Stimulated activated CD8-positive, alpha-beta memory T cell treated with anti-CD3 and anti-CD28 coated beads, Interleukin-15, amount 100 ng/mL, for 48 hours (primary cell): ENCODE measurements at places on chromosomes 3 and 15.

- DNase-seq: no peak
Measured at GRCh38 chr3:37910671-37911400, 49.2 kb downstream of the CTDSPL start.

DNA sequence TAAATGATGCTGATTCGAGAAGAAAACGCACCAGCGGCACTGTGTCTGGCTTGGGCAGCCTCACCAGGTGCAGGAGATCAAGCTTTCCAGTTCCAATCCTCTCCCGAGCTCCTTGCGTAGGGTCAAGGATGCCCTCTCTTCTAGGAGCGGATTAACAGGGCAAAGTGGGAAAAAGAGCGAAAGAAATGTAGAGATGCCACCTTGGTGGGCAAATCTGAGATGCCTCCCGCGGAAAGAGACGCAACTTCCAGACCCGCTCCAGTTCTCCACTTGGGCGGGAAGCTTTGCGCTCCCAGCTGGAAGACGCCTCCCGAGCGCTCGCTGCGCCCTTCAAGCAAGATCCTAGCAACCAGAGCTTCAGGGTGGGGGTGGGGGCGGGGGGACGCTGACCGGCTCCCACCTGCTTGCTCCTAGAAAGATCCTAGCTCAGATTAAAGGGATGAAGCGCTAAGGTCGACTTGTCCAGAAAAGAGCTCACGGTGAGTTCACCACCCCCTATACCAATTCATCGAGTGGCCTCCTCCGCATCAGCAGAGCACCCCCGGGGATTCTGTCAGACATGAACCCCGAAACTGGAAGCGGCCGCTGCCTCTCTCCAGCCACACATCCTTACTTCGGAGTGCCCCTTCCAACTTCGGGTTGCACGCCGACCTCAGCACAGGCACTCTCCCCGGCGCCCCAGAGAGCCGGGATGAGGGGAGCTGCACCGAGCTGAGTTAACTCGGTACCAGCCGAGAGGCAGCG is 769 bp downstream of the TAFA4 start:
- DNase-seq: no peak

GRCh38 chr3:3119393-3119851 is 7.3 kb upstream of the TRNT1 start:
- no peak for DNase-seq

DNA sequence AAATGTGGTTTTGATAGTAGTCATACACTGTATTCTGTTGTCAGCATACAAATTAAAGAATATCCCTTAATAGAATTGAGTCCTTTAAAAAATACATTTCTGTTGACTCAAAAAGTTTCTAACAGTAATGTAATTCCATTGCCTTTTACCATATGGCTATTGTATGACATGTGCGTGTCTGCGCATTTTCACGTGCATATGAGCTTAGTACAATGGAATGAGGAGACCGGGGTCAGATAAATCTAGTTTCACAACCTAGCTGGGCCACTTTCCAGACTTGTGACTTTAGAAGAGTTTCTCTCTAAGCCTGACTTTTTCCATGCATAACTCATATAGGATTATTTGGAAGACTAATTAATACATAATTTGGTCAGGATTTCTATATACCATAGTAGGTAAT is 38.7 kb downstream of the ZBTB38 start:
- no peak for DNase-seq

GRCh38 chr3:177478170-177478867 is 281.0 kb upstream of the TBL1XR1 start:
- DNase-seq: no peak

DNA sequence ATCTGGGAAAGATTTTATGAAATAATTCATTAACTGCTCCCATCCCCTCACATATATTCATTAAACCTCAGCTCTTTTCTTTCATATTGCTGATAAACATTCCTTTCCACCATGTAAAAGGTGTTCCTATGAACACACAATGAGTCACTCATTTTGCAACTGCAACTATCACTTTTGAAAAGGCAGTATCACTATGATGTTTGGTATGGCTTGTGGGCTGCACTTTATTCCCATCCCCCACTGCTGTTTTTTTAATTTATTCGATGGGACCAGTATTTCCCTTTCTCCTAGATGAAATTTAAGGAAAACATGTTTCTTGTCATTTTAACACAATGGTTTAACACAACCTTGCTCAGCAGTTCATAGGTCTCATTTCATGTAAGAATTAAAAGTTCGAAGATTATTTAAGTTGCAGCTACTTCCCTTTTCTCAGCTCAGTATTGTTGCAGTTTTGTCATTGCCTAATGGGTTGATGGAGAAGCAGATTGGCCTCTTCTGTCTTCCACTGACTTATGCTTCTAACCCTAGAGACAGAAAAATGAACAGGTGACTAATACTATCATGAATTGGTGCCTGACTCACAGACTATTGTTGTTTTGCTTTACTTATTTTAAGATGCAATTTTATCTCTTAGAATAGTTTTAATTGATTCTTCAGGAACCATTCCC is 280.3 kb downstream of the ZPLD1 start:
- DNase-seq: no peak

- no peak for DNase-seq
Measured at GRCh38 chr3:162295323-162295983, 798.8 kb downstream of the OTOL1 start.

DNA sequence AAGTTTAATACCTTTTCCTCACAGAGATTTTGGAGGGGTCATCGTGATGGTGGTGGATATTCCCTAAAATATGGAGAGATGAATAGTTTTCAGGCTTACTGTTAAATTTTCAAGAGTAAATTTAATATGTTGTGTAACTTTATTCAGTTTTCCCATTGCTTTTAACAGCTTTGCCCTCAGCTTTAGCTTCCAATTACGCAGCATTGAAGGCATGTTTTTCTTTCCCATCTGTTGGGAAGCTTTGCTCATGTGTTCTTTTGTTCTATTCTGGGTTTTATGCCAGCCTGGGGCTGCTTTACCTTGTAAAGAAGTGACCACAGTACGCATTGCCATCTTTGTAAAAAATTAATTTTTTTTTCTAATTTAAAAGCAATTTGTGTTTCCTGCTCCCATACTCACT is 151.5 kb downstream of the B3GALNT1 start:
- no peak for DNase-seq

DNA sequence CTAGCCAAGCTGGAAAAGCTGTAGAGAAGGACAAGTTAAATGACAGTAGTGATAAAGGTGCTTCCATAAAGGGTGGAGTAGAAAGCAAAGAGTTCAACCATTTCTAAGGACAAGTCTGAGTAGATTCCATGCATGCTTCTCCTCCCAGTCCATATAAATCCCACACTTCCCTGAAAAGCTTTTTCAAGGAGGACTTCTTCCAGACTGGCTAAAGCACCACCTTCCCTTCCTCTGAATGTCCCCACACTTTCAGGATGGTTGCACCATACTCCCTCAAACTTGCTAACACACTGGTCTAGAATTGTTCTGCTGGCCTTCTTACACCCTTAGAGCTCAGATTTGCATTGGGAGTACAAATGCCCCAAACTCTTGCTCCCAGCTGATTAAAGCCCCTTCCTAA is 40.9 kb downstream of the FBN1 start:
- no peak for DNase-seq

DNA sequence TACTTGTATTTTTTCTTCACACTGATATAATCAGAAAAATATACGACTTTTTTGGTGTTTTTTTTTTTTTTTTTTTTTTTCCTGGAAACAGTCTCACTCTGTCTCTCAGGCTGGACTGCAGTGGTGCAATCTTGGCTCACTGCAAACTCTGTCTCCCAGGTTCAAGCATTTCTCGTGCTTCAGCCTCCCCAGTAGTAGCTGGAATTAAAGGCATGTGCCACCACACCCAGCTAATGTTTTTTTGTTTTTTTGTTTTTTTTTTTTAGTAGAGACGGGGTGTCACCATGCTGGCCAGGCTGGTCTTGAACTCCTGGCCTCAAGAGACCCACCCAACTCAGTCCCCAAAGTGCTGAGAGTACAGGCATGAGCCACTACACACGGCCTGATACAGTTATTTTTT is 20.8 kb upstream of the DNAAF4 start:
- DNase-seq: no peak

DNA sequence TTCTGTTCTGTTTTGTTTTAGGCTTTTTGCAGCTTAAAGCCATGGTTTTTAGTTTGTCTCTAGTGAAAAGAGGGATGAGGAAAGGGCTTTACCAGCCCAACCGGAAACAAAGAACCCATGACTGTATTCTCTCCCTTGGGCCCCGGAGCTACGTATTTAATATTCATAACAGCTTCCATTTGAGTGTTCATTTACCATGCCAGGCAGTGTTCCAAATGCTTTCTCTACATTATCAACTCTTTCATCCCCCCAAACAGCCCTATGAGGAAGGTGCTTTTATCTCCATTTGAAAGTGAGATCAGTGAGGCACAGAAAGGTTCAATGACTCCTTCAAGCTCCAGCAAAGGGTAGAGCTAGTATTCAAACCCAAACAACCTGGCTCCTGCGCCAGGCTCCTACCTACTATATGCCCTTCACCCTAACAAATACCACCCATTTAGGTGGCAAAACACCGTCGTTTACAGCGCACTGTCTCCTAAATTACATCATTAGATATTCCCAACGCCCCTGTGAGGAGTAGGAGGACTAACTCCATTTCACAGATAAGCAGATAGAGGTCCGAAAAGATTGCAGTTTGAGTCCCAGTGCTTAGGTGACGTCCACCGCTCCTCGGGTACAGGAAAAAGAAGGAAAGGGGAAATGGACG is 27.9 kb downstream of the GTPBP8 start:
- DNase-seq: no peak

DNA sequence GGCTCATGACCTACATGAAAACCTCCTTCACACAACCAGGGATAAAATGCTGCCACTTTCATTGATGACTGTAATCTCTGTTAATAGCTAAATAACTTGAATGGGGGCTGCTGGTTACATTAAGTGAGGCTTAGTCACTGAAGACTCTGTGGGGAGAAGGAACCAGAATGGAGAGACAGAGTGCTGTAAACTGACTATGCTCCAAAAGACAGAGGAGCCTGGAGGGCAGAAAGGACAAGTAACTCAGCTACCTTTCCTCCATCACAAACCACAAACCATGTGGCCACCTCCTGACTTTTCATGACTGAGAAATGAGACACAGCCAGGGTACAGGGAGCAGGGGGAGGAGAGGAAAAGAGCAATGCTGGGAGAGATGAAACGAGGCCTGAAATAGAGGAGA is 97.1 kb upstream of the TRIM42 start:
- DNase-seq: no peak

DNA sequence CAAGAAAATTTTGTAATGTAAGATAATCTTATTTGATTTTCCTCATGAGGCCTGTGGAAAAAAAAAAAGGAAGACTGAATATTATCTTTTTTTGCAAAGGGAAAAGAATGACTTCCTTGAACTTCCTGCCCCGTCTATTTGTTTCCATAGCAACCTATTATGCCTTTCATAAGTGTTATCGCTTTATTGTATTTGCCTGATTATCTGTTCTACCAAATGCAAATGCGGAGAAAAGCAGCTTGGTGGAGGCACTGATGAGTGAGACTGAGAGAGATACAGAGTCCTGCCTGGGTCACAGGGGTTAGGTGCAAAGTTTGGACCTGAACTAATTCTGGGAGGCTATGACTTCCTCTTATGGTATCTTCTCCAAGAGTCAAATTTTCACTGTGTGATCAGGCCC is 334.0 kb upstream of the KCNMB2 start:
- DNase-seq: no peak

GRCh38 chr3:71265365-71265915 is 318.1 kb downstream of the FOXP1 start:
- DNase-seq: no peak

GRCh38 chr15:91973481-91973880 is 120.0 kb downstream of the SLCO3A1 start:
- DNase-seq: no peak

DNA sequence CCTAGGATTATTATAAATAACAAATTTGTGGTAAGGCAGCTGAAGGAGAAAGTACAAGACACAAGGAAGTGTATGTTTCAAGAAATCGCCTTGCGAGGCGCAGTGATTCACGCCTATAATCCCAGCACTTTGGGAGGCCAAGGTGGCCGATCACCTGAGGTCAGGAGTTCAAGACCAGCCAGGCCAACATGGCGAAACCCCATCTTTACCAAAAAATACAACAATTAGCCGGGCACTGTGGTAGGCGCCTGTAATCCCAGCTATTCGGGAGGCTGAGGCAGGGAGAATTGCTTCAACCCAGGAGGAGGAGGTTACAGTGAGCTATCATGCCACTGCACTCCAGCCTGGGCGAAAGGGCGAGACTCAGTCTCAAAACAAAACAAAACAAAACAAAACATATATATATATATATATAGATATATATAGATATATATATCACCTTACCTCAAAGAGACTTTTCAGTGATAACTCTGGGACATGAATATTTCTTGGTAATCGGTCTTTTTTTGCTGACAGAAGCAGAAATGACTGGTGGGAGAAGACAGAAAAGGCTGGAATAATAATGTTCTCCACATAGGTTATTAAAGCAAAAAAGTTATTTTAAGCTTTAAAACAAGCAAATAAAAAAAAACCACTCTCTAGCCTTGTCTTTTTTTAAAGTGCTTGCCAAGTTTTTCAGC is 52.3 kb downstream of the TRANK1 start:
- no peak for DNase-seq

- DNase-seq: no peak
Measured at GRCh38 chr3:129228891-129229585, 20.4 kb upstream of the COPG1 start.

GRCh38 chr3:144106970-144107369 is 135.3 kb downstream of the DIPK2A start:
- no peak for DNase-seq

DNA sequence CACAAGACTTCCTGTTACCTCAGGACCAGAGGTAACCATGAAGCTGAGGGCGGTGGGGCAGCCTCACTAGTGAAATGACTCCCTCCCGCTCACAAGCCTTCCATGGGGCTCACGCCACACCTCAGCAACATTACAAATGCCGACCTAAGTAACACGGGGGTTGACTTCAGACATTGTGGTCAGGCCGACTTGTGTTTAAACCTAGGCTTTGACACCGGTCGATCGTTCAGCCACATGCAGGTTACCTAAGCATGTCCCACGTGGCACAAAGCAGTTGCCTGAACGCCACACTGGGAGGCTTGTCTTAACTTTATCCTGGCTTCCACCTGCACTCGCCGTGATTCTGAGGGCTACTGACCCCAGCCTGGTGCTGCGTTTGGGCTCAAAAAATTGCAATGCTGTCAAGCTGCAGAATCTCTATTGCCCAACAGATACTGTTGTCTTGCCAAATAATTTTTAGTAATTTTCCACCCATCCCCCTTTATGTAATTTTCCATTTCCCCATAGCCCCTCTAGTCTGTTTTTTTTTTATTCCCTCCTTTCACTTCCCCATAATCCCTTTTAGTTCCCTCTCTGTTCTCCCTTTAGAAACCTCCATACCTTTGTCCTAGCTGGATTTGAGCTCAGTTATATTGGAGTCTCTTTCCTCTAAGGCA is 158.6 kb upstream of the RGMA start:
- DNase-seq: no peak

- DNase-seq: no peak
Measured at GRCh38 chr3:78963771-78964170, 804.0 kb downstream of the ROBO1 start.
